ENCODE measurements at places on chromosomes 12 and 14.

- DNase-seq = no peak
Observed at GRCh38 chr14:100725587-100726387, 905 bp upstream of the DLK1 start.

GRCh38 chr12:45580356-45580969 is 149.0 kb upstream of the ARID2 start:
- DNase-seq = no peak

GRCh38 chr14:101709962-101710931 is 51.3 kb upstream of the PPP2R5C start:
- no peak for DNase-seq

DNA sequence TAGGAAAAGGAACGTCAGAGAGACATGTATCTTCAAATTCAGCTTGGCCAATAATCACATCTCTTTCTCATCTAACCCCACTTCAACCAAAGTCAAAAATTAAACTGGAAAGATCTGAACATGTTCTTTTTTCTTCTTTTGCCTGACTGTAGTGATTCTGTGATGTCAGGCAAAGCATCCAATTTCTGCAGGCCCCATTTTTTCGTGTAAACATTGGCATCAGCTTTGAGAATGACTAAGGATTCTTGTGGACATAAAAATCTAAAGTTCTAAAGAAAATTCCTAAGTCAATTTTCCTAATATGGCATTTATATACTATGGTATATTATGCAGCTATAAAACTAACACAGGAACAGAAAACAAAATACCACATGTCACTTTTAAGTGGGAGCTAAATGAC is 89.1 kb downstream of the STXBP6 start:
- DNase-seq = no peak

- no peak for DNase-seq
Observed at GRCh38 chr12:108840605-108841332, 16.6 kb downstream of the SSH1 start.

GRCh38 chr12:48583728-48584127 is 13.9 kb upstream of the LALBA start:
- DNase-seq = no peak

- peak; percentile 76 for DNase-seq
Observed at GRCh38 chr14:81269100-81269978, 48.6 kb upstream of the GTF2A1 start.

DNA sequence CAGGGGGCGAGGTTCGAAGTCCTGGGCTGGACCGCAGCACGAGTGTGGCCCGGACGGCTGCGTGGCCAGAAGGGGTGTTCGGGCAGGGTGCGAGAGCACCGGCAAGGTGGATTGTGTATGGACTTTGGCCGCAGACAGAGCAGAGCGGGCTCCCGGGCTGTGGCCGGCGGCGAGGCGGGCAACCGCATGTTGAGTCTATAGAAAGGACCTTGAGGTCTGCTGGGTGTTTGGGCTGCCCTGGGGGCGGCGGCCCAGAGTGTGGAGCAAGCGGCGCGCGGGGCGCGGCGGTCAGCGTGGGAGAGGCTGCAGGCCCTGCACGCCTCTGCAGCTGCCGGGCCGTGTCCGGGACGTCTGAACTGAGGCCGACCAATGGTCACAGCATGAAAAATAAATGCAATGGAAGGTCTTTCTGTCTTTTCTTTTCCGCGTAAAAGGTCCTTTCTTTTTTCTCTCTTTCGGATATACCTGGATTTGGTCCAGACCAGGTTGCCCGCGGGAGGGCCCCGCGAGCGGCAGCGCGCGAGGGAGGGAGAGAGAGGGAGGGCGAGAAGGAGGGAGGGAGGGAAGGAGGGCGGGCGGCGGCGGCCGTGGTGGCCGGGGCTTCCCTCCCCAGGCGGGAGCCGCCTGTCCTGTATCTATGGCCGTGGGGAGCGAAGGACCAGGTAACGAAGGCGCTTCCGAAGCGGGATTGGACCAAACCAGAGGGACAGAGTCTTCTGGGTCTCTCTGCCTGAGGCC is 5.5 kb upstream of the HOXC9 start:
- no peak for DNase-seq

GRCh38 chr14:93537951-93538350 is 107.2 kb downstream of the UNC79 start:
- DNase-seq = no peak

- peak; percentile 51 for DNase-seq
Observed at GRCh38 chr14:23321572-23322547, 603 bp downstream of the PABPN1 start.

GRCh38 chr12:92955997-92956663 is 27.0 kb upstream of the EEA1 start:
- DNase-seq = peak; percentile 33

GRCh38 chr12:128361400-128361995 is 94.5 kb downstream of the TMEM132C start:
- no peak for DNase-seq

DNA sequence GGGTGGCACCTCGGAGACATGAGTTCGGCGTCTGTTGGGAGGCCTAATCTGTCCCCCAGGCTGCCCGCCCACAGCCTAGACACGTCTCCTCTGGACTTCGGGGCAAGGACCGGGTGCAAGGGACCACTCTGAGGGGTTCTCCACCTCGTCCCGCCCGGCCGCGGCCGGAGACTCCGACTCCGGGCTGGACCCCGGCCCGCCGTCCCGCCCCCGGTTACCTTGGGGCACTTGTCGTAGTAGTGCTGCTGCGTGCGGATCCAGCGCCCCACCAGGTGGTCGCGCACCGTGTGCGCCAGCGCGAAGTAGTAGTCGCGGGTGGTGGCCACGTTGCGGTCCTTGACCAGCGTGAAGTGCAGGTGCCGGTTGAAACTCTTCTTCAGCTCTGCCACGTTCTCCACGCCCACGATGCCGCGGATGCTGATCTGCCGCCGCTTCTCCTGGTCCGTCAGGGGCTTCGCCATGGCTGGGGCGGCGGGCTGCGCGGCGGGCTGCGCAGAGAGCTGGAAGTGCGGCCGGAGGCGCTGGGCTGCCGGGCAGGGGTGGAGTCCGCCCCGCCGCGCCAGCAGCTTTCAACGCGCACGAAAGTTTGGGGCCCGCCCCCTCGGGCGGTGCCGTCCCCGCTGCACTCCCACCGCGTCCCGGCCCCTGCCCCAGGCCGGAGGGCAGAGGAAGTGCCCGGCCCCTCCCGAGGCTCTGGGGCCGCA is at the start of gene PYGL:
TSS of gene PYGL (minus strand) at position 541 of the 704 bp plus-strand sequence. CDS start at position 461, 80 bp downstream.
- DNase-seq = peak; percentile 55

GRCh38 chr12:46832130-46832704 is 6.4 kb upstream of the SLC38A4 start:
- no peak for DNase-seq

DNA sequence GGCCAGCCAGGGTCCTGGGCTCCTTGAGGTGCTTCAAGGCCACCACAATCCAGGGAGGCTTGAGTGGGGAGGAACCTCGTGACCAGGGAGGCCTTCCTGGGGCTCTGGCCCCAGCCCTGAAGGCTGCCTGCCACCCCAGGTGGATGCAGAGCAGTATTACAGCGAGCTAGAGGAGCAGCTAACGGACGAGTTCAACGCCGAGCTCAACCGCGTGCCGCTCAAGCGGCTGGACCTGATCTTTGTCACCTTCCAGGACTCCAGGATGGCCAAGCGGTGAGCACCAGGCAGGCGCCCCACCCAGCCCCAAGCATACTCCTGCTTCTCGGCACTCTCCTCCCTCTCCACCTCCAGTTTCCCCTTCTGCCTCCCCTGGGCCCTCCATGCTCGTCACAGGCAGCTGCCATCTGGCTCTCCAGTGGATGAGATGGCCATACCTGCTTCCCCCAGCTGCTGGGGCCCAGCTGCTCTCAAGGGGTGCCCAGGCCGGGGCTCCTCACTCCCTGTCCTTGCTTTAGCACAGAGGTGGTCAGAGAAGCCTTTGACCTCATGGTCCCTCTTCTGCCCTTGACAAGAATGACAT is 30.6 kb downstream of the NGB start:
- no peak for DNase-seq

DNA sequence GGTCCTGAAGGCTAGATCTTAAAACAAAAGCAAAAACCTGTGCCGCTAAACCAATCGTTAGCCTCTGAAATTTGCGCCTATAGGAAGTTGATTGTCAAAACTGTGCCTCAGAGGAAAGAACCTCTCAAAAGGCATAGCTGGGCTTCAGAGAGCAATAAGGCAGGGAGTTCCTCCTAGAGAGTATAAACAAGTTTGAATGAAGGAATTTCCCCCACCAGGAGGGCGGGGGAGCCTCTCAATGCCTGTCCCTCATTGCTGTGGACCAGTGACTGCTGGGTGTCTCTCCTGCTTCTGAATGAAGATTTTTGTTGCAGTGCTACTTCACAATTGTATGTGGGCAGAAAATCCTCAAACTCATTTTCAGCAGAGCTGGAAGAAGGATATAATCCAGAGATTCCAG is 88.6 kb downstream of the KCNK10 start:
- no peak for DNase-seq

DNA sequence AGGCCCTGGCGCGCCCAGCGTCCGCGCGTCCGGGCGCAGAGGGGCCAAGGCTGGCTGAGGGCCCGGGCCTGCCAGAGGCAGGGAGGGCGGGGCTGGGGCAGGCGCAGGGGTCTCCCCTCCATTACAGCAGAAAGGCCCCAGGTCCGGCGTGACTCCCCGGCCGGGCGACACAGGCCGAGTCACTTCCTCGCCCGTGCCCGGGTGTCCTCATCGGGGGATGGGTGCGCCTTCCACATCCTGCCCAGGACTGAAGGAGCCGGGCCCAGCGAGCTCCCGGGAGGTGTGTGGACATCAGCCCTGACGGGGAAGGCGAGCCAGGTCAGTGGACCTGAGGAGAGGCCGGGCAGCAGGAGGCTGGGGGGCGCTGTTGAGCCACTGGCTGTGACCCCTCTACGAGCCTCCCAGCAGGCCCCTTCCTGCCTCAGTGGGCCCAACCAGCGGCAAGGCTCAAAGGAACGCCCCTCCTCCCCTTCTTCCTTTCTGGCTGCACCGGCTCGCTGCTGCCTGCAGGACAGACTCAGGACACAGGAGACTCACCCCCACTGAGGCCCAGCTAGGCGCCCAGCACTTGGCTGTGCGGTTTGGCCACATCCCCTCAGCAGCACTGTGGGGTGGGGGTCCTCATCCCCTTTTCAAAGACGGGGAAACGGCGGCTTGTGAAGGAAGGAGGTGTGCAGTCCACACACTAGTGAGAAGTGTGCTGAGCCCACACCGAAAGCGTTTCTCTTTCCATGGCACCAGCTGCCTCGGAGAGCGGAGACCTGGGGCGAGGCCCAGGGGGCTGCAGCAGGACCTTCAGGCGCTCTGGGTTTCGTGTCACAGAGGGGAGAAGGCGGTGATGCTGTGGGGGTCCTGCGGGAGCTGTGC is 606 bp downstream of the TNFAIP2 start:
- peak; percentile 79 for DNase-seq

DNA sequence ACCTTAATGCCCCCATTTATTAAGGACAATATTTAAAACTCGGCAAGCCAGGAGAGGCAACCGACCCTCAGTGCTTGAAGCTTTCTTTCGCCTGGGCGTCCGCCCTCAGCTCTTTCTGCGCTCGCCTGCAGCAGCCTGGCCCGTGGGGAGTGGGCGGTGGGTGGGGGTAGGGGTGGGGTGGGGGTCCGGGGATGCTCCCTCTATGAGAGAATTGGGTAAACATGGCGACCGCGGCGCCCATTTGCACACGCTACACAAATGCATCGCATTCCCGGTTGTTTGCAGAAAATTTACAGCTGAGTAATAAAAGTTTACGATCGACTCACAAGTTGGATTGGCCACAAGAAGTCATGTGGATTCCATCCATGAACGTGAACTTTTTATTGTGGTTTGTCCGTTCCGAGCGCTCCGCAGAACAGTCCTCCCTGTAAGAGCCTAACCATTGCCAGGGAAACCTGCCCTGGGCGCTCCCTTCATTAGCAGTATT is 7.7 kb downstream of the HOXC8 start:
- no peak for DNase-seq

- no peak for DNase-seq
Observed at GRCh38 chr12:113515082-113515856, 43.6 kb upstream of the LHX5 start.

DNA sequence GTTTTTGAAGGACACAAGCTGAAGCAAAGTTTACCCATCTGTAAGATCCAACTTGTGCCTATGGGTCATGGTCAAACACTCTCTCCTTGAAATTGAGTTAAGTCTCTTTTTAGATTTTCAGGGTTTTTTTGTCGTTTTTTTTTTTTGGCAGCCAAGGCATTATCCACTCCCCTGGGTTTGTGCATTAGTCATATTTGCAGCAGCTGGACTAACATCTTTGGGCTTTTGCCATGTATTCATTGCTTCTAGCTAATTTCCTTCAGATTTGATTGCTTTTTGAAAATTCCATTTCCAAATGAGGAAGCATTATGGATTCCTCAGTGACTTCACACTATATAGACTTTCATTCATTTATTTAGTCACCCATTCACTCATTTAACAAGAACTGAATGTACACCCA is 80.3 kb upstream of the SRRM4 start:
- DNase-seq = no peak

DNA sequence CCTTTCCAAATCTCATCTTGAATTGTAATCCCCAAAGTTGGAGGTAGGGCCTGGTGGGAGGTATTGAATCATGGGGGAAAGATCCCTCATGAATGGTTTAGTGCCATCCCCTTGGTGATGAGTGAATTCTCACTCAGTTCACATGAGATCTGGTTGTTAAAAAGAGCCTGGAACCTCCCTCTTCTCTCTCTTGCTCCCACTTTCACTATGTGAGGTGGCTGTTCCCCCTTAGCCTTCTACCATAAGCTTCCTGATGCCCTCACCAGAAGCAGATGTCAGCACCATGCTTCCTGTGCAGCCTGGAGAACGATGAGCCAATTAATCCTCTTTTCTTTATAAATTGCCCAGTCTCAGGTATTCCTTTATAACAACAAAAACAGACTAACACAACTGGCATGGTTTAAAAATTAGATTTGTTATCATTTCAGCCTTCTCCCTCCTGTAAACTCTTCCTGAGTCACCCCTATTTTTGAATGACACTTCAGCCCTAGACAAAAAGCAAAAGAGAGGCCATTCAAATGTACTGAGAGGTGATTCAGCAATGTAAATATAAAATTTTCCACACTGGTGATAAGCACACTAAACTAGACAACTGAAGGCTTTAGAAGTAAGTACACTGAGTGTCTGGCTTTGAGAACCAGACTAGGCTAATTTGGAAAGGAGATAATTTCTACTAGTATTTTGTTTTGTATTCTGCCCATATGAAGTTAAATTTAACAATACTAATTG is 212.1 kb upstream of the ABCD2 start:
- DNase-seq = no peak

- DNase-seq = no peak
Observed at GRCh38 chr12:131815131-131815530, 13.1 kb upstream of the MMP17 start.

All from kidney capillary endothelial cell (primary cell).